Activated T-cell treated with anti-CD3 and anti-CD28 coated beads, Interleukin-2, amount 50 U/mL, for 48 hours (primary cell): ENCODE measurements at places on chromosomes 12 and 14.

DNA sequence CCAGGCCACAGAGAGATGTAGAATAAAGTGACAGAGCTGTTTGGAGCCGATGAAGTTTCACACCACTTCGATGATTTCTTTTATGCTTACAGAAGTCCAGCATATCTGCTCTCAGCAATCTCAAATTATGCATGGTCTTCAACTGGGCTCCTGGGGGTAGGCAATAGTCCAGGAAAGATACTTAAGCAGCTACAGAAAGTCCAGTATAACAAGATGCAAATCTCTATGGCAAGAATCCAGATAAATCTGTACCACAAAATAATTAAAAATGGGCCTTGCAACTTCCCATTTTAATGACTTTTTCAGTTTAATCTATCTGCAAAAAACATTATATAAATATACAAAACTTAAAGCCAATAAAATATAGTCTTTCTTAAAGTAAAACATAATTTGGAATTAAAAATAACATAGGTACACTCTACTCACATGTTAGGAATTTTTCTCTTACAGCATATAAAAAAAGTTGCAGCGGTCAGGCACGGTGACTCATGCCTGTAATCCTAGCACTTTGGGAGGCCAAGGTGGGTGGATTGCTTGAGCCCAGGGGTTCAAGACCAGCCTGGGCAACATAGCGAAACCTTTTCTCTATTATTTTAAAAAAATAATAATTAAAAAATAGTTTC is 20.5 kb upstream of the RAD51AP1 start:
- no peak for DNase-seq

DNA sequence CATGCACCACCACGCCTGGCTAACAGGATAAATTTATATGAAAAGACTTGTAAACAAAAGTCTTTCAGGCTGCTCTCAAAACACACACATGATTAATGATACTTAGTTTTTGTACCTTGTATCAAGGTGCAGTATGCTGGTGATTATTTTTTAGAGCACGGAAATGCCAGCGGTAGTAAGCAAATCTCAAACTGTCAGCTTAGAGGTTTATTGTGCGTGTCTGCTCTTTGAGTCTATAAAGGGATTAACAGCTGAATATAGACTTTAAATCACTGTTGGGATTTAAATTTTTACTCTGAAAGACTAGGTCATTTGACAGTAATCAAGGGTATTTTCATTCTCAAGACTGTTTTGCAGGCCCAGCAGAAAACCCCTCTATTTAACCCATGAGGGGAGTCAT is 50.5 kb downstream of the PLEKHA5 start:
- no peak for DNase-seq

DNA sequence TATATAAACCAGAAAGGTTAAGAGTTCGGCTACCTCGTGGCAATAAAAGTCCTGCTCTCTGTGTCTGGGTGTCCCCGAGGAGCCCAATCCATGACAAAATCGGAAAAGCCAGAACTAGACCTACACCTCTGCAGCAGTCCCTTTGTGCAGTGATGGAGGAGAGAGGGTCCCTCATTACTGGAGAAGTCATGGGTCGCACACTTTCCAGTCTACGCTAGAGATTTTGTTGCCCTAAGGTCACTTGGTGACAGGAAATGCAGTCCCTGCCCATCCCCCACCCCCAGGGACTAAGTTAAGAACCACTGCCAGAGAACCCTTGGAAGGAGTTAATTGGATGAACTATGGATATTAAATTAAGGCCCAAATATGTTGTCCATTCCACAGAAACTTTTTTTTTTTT is 104.4 kb upstream of the ATF7IP start:
- no peak for DNase-seq

- no peak for DNase-seq
Observed at GRCh38 chr12:131478468-131478867, 232.4 kb upstream of the SFSWAP start.

DNA sequence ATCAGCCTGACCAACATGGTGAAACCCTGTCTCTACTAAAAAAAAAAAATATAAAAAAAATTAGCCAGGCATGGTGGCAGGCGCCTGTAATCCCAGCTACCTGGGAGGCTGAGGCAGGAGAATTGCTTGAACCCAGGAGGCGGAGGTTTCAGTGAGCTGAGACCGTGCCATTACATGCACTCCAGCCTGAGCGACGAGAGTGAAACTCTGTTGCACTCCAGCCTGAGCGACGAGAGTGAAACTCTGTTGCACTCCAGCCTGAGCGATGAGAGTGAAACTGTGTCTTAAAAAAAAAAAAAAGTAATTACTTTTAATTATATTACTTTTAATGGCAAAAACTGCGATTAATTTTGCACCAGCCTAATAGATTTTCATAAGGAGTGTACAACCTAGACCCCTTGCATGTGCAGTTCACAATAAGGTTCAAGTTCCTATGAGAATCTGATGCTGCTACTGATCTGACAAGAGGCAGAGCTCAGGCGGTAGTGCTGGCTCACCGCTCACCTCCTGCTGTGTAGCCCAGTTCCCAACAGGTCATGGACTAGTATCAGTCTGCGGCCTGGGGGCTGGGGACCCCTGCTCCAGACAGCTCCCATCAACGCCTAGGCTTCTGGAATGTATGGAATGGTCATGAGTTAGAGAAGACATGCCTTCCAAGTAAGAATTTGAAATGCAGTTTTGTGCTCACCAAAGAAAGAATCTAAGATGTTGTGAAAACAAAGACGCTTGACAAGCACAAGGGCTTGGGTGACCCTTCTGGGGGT is 10.1 kb downstream of the LTB4R start:
- DNase-seq: no peak

GRCh38 chr12:54360717-54361456 is 3.4 kb downstream of the GPR84 start:
- DNase-seq: peak; percentile 78

DNA sequence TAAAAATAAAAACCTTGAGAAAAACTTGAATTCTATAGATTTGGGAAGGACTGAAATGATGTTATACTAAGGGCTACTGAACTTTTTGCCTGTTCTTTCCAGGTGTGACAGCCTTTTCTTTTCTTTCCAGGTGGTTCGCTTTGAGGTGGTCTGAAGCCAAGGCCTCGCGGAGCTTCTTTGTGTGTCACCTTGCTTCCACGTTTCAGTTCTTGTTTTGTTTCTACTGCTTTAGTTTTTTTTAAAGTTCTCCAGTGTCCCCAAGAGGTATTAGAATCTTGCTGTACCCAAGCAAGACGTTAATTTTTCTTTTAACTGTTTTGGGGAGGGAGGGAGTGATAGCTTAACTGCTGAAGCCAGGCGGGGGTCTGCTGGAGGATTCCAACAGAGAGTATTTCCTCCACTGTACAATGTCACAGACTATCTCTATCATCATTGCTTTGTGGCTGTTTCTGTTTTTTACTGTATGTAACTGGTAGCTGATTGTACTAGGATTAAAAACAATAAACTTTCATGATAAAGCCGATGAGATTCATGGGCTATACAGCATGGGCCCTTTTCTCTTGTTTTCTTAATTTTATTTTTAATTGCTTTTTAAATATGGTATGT is 40.2 kb downstream of the PROX2 start:
- DNase-seq: no peak
